BJ (cell line): ENCODE measurements at places on chromosomes 3 and 15.

DNA sequence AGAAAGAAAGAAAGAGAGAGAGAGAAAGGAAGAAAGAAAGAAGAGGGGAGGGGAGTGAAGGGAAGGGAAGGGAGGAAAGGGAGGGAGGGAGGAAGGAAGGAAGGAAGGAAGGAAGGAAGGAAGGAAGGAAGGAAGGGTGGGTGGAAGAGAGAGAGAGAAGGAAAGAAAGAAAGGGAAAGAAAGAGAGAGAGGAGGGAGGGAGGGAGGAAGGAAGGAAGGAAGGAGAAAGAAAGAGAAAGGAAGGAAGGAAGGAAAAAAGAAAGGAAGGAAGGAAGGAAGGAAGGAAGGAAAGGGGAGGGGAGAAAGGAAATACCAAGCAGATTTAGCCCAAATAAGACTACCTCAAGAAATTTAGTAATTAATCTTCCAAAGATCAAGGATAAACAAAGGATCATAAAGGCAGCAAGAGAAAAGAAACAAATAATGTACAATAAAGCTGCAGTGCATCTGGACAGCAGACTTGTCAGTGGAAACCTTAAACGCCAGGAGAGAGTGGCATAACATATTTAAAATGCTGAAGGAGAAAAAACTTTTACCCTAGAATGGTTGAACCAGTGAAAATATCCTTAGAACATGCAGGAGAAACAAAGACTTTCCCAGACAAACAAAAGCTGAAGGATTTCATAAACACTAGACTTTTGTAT, 427.6 kb downstream of the TBL1XR1 start:
- no peak for DNase-seq

GRCh38 chr3:43506644-43507043, 115.2 kb downstream of the ANO10 start:
- DNase-seq: no peak

DNA sequence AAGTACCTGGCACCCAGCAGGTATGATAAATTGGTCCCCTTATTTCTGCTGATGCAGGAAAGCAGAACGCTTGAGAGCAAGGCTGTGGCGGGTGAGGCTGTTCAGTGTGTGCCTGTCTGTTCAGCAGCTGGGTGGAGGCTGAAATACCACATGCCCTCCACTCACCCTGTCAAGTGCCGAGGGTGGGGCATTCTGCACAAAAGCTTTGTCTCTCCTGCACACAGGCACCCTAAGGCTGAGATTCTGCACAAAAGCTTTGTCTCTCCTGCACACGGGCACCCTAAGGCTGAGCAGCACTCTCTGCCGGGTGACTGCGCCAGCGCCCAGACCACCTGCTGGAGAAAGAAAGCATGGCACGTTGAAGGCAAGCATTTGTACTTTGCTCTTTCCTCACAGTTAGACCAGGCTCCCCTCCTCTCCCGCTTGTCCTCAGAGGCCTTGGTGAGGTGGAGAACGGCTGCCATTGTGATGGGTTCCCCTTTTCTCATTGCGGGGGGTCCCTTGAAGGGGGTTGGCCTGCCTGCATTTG, 97.5 kb downstream of the BDH1 start:
- DNase-seq: no peak

- DNase-seq: no peak
These were observed 11.0 kb downstream of the EXOG start for GRCh38 chr3:38507120-38507519.

DNA sequence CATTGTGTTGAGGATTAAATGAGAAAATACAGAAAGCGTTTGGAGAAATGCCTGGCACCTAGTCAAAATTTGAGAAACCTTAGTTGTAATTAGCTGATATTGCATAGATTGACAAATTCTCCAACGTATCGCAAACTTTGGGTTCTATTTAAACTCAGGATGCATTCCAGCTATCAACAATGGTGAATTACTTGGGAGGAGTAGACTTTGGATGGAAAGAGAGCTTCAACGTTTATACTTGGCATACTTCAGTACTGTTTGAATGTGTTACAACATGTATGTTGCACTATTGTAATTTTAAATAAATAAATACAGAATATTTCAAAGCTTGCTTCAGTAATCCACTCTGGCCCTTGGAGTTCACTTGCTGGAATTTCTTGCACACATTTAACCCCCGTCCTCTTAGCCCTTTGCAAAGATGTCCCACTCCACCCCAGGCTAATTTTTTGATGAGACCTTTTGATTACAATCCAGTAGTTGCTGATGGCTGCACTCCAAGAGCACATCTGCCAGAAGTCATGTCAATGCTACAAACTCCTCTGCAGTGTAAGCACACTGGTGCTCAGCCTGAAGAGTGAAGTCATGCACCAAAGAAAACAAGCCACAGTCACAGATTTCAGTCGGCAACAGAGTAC, 4.7 kb upstream of the DIS3L start:
- DNase-seq: no peak

DNA sequence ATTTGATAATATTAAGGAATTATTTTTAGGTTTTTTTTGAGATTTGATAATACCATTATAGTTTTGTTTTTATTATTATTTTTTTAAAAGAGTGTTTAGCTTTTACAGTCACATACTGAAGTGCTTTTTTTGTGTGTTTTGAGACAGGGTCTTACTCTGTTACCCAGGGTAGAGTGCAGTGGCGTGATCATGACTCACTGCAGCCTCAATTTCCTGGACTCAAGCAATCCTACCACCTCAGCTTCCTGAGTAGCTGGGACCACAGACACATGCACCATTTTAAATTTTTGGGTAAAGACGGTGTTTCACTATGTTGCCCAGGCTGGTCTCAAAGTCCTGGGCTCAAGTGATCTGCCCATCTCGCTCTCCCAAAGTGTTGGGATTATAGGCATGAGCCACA, 73.0 kb downstream of the SUMF1 start:
- DNase-seq: no peak
